ENCODE measurements at places on chromosomes 4 and X.

- DNase-seq, result no peak
Observed at GRCh38 chr4:5891563-5892322, 1.1 kb downstream of the CRMP1 start.

GRCh38 chrX:10083809-10084208, 73.0 kb upstream of the CLCN4 start:
- DNase-seq, result no peak

- DNase-seq, result no peak
Observed at GRCh38 chr4:127846061-127846460, 34.6 kb upstream of the PLK4 start.

DNA sequence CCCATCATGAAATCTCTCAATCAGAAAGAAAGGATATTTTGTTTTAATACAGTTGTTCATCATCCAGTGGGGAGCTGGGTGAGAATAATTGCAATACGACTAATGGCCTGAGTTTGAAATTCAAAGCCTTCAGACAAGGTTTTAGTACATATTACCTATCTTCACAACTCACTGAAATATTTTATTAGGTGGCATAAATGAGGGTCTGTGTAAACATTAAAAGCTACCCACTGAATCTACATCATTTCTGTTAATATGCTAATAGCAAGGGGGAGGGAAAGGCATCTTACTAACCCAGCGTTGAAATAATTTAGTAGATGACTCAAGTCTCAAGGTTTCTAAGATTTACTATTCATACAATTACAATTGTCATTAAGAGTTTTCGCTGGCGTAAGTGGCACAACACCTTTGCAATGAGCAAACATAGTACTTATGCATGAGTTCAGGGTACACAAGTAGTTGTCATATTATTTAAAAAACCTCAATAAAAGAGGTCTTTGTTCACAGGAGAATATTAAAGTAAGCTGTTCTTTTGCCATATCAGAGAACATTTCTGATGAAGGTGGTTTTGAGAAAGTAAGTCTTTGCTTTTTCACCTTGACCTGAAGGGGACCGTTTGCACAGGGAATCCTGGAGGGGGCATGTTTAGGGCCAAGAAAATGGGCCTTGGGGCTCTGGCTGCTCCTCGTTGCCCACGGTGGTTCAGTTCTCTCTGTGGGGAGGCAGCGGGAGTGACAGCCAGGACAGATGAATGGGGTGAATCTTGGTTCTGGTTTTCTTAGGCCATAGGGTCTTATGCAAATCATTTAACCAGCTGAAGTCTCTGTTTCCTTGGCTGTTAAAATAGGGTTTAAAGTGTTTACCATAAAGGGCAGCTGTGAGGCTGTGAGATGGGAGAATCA, 4.5 kb upstream of the RHOH start:
- DNase-seq, result no peak

- no peak for DNase-seq
Observed at GRCh38 chrX:128754130-128754529, 701.9 kb upstream of the ACTRT1 start.

GRCh38 chrX:17021851-17022604, 75.6 kb downstream of the REPS2 start:
- no peak for DNase-seq

GRCh38 chrX:121365572-121366161, 318.3 kb downstream of the GLUD2 start:
- DNase-seq, result no peak

- no peak for DNase-seq
Observed at GRCh38 chr4:105014635-105015034, 132.0 kb upstream of the TET2 start.

DNA sequence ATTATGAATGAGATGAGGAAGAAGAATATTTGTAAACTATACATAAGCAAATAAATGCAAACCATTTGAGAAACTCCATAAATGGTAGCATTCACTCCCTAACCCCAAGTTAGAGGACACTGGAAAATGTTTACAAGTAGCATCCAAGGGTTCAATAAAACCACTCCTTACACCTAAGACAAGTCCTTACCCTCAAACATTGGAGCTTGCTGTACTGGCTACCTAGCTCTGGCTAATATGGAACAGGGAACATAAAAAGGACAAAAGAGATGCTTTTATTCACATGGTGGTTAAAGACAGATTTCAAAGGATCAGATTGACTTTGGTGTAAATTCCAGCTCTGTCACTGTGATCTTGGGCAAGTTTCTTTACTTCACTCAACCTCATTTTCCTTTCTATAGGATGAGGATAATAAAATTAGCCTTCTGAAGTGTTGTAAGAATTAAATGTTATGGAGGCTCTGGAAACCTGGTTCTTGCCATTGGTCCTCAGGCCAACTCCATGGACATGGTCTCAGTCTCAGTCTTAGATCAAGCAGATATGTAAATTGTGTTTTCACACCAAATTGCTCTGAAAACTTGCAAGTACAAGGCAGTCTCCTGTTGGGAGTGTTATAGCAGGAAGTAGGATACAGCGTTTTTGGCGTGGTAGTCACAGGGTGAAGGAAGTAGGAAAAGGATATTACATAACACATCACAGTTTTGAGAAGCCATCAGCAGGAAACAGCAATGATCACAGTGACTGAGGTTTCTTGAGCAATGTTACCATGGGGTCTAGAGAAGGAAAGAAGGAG, 3.3 kb downstream of the CXCL1 start:
- DNase-seq, result no peak

- DNase-seq, result no peak
Observed at GRCh38 chr4:18075823-18076433, 54.4 kb upstream of the LCORL start.

GRCh38 chrX:15202454-15203177, 67.3 kb downstream of the ASB9 start:
- no peak for DNase-seq

- no peak for DNase-seq
Observed at GRCh38 chrX:101958139-101958538, 26.3 kb upstream of the ZMAT1 start.

GRCh38 chr4:173025131-173025530, 143.5 kb upstream of the GALNT7 start:
- no peak for DNase-seq

DNA sequence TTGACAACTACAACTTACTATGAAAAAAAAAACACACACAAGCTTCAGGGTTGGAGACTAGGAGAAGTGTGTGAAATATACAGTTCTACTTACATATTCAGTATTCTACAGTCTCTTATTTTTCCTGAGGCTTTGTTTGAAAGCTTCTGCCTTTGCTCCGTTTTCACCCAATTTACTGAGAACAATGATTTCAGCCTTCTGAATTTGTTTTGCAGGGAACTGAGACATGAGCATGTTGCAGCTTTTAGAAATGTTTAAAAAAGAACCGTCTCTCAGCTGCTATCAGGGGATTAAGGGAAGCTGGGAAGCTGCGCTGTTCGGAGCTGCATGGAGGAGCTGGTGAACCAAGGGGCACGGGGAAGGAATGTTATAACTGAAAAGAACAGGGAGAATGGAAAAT, 85.7 kb downstream of the QDPR start:
- no peak for DNase-seq

- DNase-seq, result no peak
Observed at GRCh38 chr4:77110730-77111129, 34.9 kb upstream of the CCNI start.

DNA sequence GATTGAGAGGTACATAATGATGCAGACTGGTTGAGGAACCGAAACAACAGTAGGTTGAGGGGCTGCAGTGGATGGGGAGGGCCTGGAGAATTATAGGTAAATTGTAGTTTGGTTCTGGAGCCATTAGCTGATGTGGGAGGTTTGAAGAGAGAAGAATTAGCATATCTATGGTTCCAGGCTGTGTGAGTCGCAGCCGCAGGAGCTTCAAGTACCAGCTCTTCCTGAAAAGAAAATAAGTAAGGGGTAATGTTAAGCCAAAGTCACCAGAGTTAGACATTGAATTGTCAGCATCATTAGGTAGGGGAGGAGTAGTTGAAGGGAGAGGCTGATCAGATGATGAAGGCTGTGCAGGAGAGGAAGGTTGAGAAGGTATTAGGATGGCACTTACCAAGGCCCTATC, 29.5 kb downstream of the PF4 start:
- no peak for DNase-seq

- DNase-seq, result no peak
Observed at GRCh38 chr4:156347412-156348075, 393.9 kb upstream of the CTSO start.

- no peak for DNase-seq
Observed at GRCh38 chr4:13580036-13580435, 35.7 kb upstream of the NKX3-2 start.

GRCh38 chr4:88792268-88792781, 94.7 kb upstream of the NAP1L5 start:
- no peak for DNase-seq

DNA sequence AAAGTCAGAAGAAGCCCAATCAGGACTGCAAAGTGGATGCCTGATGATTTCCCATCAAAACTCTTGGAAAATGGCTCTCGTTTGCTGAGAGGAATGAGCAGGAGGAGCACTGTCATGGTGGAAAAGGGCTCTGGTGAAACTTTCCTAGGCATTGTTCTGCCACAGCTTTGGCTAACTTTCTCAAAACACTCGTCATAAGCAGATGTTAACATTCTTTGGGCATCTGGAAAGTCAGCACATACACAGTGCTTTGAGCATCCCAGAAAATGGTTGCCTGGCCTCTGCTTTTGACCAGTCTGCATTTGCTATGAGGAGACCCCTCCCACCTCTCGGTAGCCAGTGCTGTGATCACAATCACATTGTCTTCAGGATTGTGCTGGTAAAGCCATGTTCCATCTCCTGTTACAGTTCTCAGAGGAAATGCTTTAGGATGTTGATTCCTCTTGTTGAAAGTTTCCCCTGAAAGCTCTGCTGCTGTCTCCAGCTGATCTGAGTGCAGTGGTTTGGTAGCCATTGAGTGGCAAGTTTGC, 25.2 kb upstream of the TBC1D14 start:
- DNase-seq, result no peak

DNA sequence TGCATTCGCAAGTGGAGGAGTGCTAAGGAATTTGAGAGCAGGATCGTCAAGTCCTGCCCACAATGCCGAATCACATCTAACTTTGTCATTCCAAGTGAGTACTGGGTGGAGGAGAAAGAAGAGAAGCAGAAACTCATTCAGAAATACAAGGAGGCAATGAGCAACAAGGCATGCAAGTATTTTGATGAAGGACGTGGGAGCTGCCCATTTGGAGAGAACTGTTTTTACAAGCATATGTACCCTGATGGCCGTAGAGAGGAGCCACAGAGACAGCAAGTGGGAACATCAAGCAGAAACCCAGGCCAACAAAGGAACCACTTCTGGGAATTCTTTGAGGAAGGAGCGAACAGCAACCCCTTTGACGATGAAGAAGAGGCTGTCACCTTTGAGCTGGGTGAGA, 100.2 kb upstream of the MED14 start:
- DNase-seq, result no peak

DNA sequence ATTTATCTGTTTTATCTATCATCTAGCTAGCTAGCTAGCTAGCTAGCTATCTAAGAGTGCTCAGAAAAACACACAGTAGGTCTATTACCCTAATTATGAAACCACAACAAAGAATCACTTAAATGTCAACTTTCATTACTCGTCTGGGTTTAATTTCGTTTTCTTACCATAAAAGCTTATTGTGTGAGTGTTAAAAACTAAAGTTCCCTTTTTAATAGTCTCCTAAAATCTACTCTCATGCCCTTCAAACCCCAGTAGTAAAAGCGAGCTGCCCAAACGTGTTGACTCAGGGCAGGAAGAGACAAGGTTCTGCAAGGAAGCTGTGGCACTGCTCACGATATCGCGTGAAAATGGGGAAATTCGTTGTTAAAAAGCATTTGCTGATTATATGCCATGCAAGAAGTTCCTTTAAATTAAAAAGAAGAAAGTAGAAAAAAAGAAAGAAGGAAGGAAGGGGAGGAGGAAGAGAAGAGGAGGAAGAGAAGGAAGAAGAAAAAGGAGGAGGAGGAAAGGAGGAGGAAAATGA, 595 bp downstream of the MBNL3 start:
- no peak for DNase-seq

DNA sequence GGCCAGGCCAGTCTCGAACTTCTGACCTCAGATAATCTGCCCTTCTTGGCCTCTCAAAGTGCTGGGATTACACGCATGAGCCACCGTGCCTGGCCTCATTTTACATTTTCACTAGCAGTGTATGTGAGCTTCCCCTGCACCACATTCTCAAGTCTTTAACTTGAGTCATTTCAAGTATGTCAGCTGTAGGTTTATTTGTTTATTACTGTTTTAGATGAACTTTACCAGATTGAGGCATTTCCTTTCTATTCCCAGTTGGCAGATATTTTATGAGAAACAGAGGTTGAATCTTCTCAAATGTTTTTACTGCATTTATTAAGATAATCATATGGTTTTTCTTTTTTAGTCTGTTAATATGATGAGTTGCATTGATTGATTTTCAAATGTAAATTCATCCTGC, 114.6 kb upstream of the SH3RF1 start:
- no peak for DNase-seq

DNA sequence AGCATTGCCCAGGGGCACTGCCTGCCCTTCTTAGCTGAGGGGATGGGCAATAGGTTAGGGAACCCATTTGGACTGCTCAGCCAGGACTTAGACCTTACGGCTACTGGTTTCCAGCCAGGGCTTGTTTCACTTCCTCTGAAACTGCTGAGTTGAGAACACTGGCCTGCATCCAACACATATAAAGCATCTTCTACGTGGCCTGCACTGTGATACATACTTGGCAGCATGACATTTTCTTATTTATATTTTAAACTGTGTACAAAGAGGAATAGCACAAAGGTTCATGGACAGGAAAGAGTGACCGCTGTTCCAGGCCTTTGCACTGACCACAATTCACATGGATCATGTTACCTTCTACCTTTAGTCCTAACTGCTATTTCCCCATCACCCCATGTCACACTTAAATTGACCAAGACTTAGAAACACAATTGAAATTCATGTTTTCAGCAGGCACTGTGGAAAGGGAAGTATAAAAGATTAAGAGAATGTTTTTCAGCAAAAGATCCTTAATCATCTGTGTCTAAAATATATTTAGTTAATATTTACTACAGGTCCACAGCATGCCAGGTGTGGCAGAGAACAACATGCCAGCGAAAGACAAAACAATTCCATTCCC, 43.7 kb downstream of the NLGN4X start:
- DNase-seq, result no peak

- DNase-seq, result no peak
Observed at GRCh38 chrX:118468122-118468521, 27.5 kb upstream of the DOCK11 start.

- DNase-seq, result no peak
Observed at GRCh38 chr4:13525606-13526281, 18.6 kb downstream of the NKX3-2 start.

GRCh38 chr4:102663073-102663472, 97.7 kb downstream of the MANBA start:
- no peak for DNase-seq

DNA sequence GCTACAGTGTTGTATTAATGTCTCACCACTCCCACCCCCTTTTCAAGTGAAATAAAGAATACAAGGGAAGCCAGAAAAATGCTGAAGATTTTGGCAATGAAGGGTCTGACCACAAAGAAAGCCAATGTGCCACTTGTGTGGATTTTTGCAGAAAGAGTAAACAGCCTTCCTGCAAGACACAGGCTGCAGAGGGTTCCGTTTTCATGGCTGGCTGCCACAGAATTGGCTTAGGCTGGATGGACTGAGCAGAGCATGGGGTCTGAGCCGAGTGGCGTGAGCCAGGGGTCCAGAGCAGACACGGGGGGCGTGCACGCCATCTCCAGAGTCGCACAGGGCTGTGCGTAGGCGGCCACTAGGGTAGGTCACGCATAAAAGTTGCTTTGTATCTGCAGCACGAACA, 69.2 kb downstream of the MTNR1A start:
- DNase-seq, result no peak

GRCh38 chr4:122701061-122701460, 31.4 kb upstream of the BBS12 start:
- DNase-seq, result no peak

All from stimulated activated CD8-positive, alpha-beta memory T cell treated with anti-CD3 and anti-CD28 coated beads, Interleukin-4, amount 100 ng/mL, for 4 hours (primary cell).